Heart right ventricle (tissue), 16 donors: ENCODE measurements at places on chromosomes 16 and 17. TPM values are rescaled to one million over a fixed set of nuclear protein-coding genes. Genes with fewer than 3 reads are reported as not detected.

- no peaks in the 10 kb centered on the region for H3K36me3 ChIP-seq
- H3K27me3 ChIP-seq: no peaks in the 10 kb centered on the region
- H3K27ac ChIP-seq: peak overlapping the region; percentile 76
- DNase-seq: no peak
- H3K4me1 ChIP-seq: peaks cover 52% of the 10 kb centered on the region
Observed at GRCh38 chr16:85574672-85575475, 38.2 kb upstream of the GSE1 start.

- H3K4me1 ChIP-seq: peaks cover 3% of the 10 kb centered on the region
- no peak overlapping the region for H3K27ac ChIP-seq
- peaks cover 98% of the 10 kb centered on the region for H3K36me3 ChIP-seq
Observed at GRCh38 chr17:51000835-51001638, 119.6 kb downstream of the SPAG9 start.

GRCh38 chr17:38748149-38748891 lies at the start of gene PCGF2:
Gene PCGF2 (minus strand): TSS chr17:38748336. CDS start chr17:38740402, 7,934 bp downstream.
- peak within 1 kb of the TSS; percentile 78 for H3K4me3 ChIP-seq
- H3K27me3 ChIP-seq: peaks cover 52% of the 10 kb centered on the region
- H3K27ac ChIP-seq: peak within 1 kb of the TSS; percentile 92
- DNase-seq: peak; percentile 89
- no peaks in the 10 kb centered on the region for H3K36me3 ChIP-seq

- peak overlapping the region; percentile 96 for H3K4me3 ChIP-seq
- DNase-seq: no peak
- peaks cover 14% of the 10 kb centered on the region for H3K4me1 ChIP-seq
Observed at GRCh38 chr17:80546267-80546666, 1.6 kb downstream of the RPTOR start.

The CA7 gene
- not detected for polyA plus RNA-seq

GRCh38 chr17:63735691-63736090 lies 5.9 kb downstream of the STRADA start:
- no peak overlapping the region for H3K27ac ChIP-seq
- DNase-seq: no peak
- peaks cover 14% of the 10 kb centered on the region for H3K4me1 ChIP-seq
- H3K4me3 ChIP-seq: no peak overlapping the region
- H3K36me3 ChIP-seq: no peaks in the 10 kb centered on the region
- H3K27me3 ChIP-seq: no peaks in the 10 kb centered on the region

GRCh38 chr17:29061036-29061435 lies 18.1 kb downstream of the PIPOX start:
- DNase-seq: no peak
- peaks cover 16% of the 10 kb centered on the region for H3K4me1 ChIP-seq
- no peaks in the 10 kb centered on the region for H3K27me3 ChIP-seq
- H3K4me3 ChIP-seq: no peak overlapping the region

The ABR gene
- 49.1 TPM for polyA plus RNA-seq

The OR1D2 gene
- polyA plus RNA-seq: not detected

The PRRT2 gene
- 6.3 TPM for polyA plus RNA-seq

DNA sequence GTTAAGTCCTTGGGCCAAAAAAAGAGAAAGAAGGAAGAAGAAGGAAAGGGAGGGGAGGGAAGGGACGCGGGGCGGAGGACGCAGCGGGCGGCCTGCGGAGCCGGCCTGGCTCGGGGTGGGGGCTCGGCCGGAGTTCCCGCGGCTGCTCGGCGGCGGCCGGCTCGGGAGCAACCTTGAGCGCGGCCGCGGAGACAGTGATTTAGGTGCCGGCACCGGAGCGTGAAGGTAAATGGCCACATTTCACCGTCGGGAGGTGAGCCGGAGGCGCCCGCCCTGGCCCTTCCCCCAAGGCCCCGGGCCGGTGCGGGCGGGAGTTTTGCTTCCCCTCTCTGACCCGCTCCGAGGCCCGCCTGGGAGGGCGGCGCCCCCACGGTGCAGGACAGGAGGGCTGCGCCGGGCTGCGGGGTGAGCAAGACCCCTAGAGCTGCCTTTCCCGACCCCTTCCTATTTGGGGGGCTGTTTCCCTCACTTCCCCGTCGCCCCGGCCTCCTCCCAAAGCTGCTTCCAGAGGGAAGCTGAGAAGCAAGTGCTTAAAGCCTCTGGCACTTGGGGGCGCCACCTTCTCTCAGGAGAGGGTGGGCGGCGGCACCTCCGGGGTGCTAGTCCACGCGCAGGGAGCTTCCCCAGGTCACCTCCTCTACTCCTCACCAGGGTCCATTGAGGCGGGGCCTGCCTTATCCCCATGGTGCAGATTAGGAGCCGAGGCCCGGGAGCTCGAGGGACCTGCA lies 56.5 kb downstream of the MRM1 start:
- H3K27me3 ChIP-seq: peaks cover 86% of the 10 kb centered on the region
- no peak for DNase-seq
- H3K27ac ChIP-seq: no peak overlapping the region
- H3K4me3 ChIP-seq: peak overlapping the region; percentile 25

GRCh38 chr16:8972843-8973586 lies 9.3 kb upstream of the USP7 start:
- no peaks in the 10 kb centered on the region for H3K4me1 ChIP-seq
- H3K4me3 ChIP-seq: no peak overlapping the region
- no peaks in the 10 kb centered on the region for H3K27me3 ChIP-seq
- H3K36me3 ChIP-seq: no peaks in the 10 kb centered on the region

DNA sequence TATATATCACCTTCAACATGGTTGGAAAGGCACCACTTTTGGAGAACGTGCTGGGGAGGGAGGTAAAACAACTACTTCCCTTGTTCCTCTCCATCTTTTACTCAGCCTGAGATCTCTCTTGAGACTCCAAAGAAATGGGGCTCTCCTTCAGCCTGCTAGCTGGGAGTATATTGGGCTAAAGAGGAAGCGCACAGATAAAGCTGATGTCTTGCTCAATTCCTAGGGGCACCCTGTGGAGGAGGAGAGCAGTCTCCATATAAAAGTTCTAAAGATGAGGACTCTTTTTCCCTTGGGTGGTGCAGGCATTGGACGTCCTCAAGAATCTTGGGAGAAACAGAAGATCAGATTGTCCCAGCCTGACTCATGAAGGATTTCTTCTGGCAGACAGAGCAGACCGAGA lies 4.6 kb upstream of the ETV4 start:
- H3K27ac ChIP-seq: no peak overlapping the region
- no peak overlapping the region for H3K4me3 ChIP-seq
- no peaks in the 10 kb centered on the region for H3K36me3 ChIP-seq
- DNase-seq: no peak

The PRSS36 gene
- polyA plus RNA-seq: 1.2 TPM

GRCh38 chr16:11094857-11095565 lies 150.6 kb downstream of the CLEC16A start:
- H3K36me3 ChIP-seq: peaks cover 9% of the 10 kb centered on the region
- H3K4me1 ChIP-seq: peaks cover 10% of the 10 kb centered on the region
- H3K4me3 ChIP-seq: no peak overlapping the region
- no peak for DNase-seq
- no peak overlapping the region for H3K27ac ChIP-seq
- no peaks in the 10 kb centered on the region for H3K27me3 ChIP-seq

DNA sequence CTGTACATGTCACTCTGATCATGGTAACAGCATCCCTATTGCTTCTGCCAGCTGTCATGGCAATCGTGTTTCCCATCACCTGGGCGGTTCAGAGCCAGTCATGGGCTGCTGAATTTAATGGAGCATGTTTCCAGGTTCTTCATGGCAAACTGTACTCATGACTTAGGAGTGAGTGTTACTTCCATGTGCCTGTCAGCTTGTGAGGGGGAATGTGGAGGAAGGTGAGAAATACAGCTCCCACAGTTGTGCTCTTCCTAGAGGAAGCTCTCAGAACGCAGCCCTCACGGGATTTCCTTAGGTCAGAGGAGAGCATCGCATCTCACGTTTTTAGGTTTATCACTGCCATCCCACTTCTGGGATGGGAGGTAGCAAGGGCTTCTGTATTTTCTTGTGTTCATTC lies 28.0 kb upstream of the ARHGAP23 start:
- H3K27me3 ChIP-seq: no peaks in the 10 kb centered on the region
- H3K27ac ChIP-seq: no peak overlapping the region
- DNase-seq: no peak

GRCh38 chr17:42060231-42060630 lies 9.8 kb upstream of the C17orf113 start:
- H3K36me3 ChIP-seq: no peaks in the 10 kb centered on the region
- peaks cover 12% of the 10 kb centered on the region for H3K27me3 ChIP-seq
- H3K4me3 ChIP-seq: no peak overlapping the region
- no peak overlapping the region for H3K27ac ChIP-seq
- H3K4me1 ChIP-seq: peaks cover 6% of the 10 kb centered on the region

- no peaks in the 10 kb centered on the region for H3K36me3 ChIP-seq
- H3K27ac ChIP-seq: no peak overlapping the region
- DNase-seq: no peak
- no peaks in the 10 kb centered on the region for H3K27me3 ChIP-seq
Observed at GRCh38 chr17:12046786-12047185, 26.1 kb downstream of the MAP2K4 start.

- no peaks in the 10 kb centered on the region for H3K27me3 ChIP-seq
- H3K4me1 ChIP-seq: peaks cover 5% of the 10 kb centered on the region
- H3K36me3 ChIP-seq: no peaks in the 10 kb centered on the region
Observed at GRCh38 chr17:47949946-47950345, 7.7 kb downstream of the PRR15L start.

- no peaks in the 10 kb centered on the region for H3K27me3 ChIP-seq
- H3K27ac ChIP-seq: no peak overlapping the region
- no peak for DNase-seq
- no peaks in the 10 kb centered on the region for H3K36me3 ChIP-seq
Observed at GRCh38 chr17:11391134-11391533, 150.1 kb downstream of the SHISA6 start.

DNA sequence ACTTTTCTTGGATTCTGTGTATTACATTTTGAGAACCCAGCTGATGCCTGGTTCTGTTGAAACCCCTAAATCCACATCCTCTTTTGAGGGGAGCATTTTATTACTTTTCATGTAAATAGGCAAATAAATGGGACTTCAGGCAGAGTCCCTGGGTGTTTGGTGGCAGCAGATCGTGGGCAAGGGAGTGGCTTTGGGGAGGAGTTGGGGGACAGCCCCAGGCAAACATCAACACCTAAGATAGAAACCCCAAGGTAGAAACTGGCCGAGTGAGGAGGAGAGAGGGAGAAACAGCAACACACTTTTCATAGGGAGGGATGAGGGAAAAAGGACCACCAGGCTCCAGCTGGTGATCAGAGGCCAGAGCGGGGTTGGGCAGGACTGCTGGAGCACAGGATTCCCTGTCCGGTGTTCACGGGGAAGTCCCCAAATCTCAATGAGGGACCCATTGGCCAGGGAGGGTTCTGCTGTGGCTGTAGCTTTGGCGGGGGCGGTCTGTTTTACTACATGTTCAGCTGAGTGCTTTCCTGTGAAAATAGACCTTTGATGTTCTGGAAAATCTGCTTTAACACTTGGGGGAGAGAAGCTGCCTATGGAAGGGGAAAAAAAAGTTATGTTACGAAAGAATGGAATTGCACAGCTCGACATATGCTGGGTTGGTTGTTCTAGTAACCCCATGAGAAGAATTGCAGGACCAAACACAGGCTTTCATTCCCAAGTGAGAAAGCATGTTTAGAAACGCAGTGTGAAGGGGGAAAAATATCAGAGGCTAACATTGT lies 46.6 kb downstream of the MSI2 start:
- DNase-seq: no peak
- peaks cover 30% of the 10 kb centered on the region for H3K36me3 ChIP-seq
- no peaks in the 10 kb centered on the region for H3K27me3 ChIP-seq
- no peaks in the 10 kb centered on the region for H3K4me1 ChIP-seq
- no peak overlapping the region for H3K27ac ChIP-seq

The KRTAP3-2 gene
- polyA plus RNA-seq: not detected

GRCh38 chr16:49581630-49582298 lies 208.2 kb downstream of the C16orf78 start:
- no peak overlapping the region for H3K27ac ChIP-seq
- H3K27me3 ChIP-seq: no peaks in the 10 kb centered on the region
- no peaks in the 10 kb centered on the region for H3K4me1 ChIP-seq
- no peaks in the 10 kb centered on the region for H3K36me3 ChIP-seq

DNA sequence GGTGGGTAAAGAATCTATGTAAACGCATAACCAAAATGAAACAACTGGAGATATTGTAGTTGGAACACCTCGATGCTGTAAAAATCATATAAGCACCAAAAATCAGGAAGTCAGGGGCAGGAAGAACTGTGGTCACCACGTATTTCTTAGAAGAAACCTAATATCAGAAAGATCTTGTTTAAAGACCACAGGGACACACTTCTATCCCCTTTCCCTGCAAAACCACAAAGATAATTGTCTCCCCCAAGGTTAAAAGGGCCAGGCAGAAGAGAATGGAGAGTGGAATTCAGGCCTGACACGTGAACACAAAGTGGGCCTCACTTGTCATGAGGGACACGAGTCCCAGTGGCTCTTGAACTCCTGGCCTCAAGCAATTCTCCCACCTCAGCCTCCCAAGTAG lies 68.1 kb downstream of the GSG1L start:
- no peak overlapping the region for H3K27ac ChIP-seq
- no peaks in the 10 kb centered on the region for H3K36me3 ChIP-seq
- H3K27me3 ChIP-seq: no peaks in the 10 kb centered on the region
- no peak overlapping the region for H3K4me3 ChIP-seq
- no peak for DNase-seq

DNA sequence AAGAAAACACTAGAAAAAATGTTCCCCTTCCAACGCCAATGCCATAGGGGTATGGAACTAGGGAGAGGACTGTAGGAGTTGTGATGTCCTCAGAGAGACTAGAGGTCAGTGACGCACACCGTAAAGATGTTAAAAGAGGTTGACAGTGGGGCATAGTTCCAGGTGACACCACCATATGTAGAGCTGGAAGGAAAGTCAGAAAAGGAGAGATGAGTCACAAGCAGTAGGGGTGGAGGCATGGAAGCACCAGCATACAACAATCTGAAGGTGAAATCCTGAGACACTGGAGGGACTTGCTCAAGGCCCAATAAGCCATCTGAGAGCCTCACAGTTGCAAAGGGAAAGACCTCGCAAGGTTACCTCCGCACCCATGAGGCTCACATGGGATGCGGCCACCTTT lies 76.0 kb downstream of the ZNF18 start:
- H3K4me3 ChIP-seq: no peak overlapping the region
- H3K27me3 ChIP-seq: no peaks in the 10 kb centered on the region
- peaks cover 13% of the 10 kb centered on the region for H3K4me1 ChIP-seq
- H3K36me3 ChIP-seq: no peaks in the 10 kb centered on the region
- no peak for DNase-seq

The ALOX12 gene
- not detected for polyA plus RNA-seq

The MYO15A gene
- polyA plus RNA-seq: 0.35 TPM

The KRTAP1-5 gene
- polyA plus RNA-seq: not detected

DNA sequence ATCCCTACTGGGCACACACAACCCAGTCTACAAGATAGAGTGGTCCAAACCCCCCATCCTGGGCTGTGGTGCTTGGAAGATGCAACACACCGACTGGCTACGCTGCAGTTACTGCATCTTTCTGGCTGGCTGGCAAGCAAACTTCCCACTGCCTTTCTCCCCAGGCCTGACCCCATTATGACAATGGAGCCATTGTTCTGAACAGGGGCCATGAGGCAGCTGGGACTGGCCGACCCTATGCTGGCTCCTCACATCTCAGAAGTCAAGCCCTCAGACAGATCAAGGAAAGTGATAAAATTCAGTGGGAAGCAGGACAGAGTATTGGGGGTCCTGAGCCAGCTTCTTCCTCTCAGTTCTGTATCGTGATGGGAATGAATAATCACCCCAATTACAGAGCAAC lies 364.1 kb upstream of the ASIC2 start:
- no peaks in the 10 kb centered on the region for H3K4me1 ChIP-seq
- no peaks in the 10 kb centered on the region for H3K27me3 ChIP-seq
- H3K4me3 ChIP-seq: no peak overlapping the region
- DNase-seq: no peak
- H3K27ac ChIP-seq: no peak overlapping the region
- H3K36me3 ChIP-seq: no peaks in the 10 kb centered on the region

- H3K27ac ChIP-seq: no peak overlapping the region
- DNase-seq: no peak
- H3K4me3 ChIP-seq: no peak overlapping the region
- H3K36me3 ChIP-seq: no peaks in the 10 kb centered on the region
- no peaks in the 10 kb centered on the region for H3K27me3 ChIP-seq
Observed at GRCh38 chr17:29240968-29241963, 5.4 kb upstream of the CRYBA1 start.
